ENCODE measurements at places on chromosomes 4 and X.

DNA sequence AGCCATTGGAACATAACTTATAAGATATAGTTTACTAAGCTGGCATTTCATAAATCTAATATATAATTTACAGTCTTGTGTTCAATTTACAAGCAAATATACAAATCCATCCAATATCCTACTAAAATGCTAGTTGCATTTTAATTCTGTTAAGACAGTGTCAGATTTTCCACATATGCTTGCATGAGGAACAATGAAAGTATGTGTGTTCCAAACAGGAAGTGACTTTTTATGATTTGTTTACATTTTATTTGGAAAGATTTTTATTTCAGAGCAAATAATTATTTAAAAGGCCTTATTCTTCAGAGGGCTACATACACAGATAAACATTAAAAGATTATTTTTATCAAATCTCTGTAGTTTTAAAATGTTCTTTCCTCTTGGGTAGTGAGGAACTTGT is 130.1 kb downstream of the KLHL34 start:
- no peak for DNase-seq

- DNase-seq = no peak
These were observed 123.0 kb downstream of the ENPP6 start for GRCh38 chr4:184094532-184095159.

- no peak for DNase-seq
These were observed 83.9 kb upstream of the FAM241A start for GRCh38 chr4:112061207-112061817.

GRCh38 chrX:148865277-148866210 is 365.1 kb downstream of the AFF2 start:
- DNase-seq = no peak

- peak; percentile 55 for DNase-seq
These were observed 11.0 kb upstream of the EIF4E start for GRCh38 chr4:98939892-98940298.

GRCh38 chr4:186881521-186882220 is 158.0 kb upstream of the FAT1 start:
- DNase-seq = no peak
